ENCODE measurements at places on chromosomes 12 and 14.

DNA sequence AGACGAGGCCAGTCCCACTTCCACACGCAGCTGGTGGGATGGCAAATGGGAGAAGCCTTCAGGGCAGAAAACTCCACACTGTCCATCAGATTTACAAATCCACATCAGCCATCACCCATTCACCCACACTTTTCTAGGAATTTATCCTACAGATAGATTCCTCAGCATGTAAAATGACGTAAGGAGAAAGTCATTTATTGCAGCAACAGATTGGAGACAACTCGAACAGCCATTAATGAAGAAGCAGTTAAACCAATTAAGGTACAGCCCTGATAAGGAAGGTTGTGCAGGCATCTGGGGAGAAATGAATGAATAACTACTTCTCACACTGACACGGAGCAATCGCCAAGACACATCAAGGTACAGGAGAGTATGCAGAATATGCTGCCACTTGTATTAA lies 26.2 kb downstream of the PRKAB1 start:
- DNase-seq: no peak

- DNase-seq: peak; percentile 43
These were observed at the start of gene ABCD2 for GRCh38 chr12:39619660-39620433. TSS of gene ABCD2 (minus strand) at chr12:39619803. CDS start at chr12:39619615, 188 bp downstream.

DNA sequence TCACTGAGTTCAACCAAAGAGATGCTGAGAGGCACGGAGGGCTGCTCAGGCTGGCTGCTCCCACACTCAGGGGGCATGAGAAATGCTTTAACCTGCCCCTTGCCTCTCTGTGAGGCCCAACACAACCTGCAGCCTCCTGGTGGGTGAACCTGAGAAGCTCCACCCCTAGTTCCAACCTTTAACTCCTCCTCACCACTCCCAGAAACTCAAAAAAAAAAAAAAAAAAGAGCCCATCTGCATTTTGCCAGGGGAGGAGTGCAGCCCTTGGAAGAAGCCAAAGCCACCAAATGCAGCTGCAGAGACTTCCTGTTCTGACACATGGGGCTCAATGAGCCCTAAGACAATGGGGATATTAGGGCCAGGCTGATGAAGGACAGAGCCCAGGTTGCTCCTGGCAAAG lies 8.9 kb downstream of the KRT4 start:
- no peak for DNase-seq

DNA sequence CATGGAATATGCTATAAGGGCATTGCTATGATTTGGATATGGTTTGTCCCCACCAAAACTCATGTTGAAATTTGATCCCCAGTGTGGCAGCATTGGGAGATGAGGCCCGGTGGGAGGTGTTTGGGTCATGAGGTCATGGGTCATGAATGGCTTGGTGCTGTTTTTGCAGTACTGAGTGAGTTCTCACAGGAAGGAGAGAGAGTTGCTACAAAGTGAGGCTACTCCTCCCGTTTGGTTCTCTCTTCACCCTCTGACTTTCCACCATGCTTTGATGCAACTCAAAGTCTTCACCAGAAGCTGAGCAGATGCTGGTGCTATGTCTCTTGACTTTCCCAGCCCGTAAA lies 388.1 kb upstream of the TMPO start:
- no peak for DNase-seq

DNA sequence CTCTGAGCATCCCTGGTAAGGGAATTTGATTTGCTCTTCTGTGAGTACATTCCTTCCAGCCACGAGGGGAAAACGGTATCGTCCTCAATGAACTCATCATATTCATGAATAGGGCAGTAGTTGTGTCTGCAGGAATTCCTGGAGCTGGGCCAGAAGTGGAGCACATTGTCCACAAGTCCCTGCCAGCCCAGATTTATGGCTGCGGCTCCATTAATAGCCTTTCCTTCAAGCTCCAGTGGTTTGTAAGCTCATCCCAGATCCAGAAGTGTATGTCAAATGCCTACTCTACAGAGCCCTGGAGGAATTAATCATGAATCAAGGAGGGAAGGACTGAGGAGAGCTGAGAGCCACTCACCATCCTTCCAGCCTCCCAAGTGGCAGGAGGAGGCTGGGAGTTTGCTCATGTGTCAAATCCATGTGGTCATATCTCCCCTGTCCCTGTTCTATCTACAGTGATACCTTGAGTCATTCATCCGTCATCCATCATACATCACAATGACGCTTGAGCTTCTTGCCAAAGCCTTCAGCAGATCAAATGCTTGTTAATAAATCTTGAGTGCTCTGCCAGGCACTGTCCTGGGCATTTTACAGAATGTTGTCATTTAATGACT lies 65.5 kb downstream of the SVOP start:
- DNase-seq: no peak

DNA sequence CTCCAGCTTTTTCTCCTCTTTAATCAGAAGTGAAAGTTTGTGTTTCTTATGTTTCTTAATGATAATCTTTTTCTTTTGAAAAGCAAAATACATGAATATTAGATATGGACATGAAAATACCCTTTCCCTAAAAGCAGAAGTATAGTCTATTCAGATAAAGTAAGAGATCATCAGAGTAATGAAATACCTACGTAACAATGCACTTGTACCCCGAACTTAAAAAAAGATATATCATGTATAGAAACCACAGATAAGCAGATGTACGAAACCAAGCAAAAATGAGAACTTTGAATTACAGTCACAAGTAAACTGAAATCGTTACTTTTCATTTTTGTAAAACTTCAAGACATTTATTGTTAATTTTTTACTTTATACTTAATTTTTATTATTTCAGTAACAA lies 1.5 kb upstream of the GPR65 start:
- DNase-seq: no peak

- DNase-seq: peak; percentile 78
These were observed 874 bp downstream of the ISCU start for GRCh38 chr12:108563136-108563803.

Measured in activated T-cell treated with anti-CD3 and anti-CD28 coated beads for 48 hours (primary cell).